ENCODE measurements at places on chromosomes 2 and 18.
A peak's percentile ranks its signal among the peaks of the same experiment; 100 is the strongest.

DNA sequence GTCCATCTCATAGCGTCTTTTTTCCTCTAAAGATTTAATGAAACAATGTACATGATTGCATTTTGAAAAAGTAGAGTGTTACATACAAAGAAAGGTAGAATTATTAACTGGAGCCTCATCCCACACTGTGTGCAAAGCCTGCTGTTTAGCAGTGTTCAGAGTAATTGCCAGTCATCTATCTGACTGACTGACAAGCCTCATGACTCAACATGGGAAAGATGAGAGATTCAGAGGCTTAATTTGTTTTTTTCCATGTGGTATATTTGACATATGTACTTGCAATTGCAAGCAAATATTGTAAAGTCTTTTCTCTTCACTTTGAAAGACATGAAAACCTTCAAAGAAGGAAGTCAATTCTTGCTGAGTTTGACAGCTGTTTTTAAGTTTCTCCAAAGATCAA is 14.7 kb downstream of the PCARE start:
- DNase-seq: no peak

- no peak for DNase-seq
Observed at GRCh38 chr2:171147081-171147480, 13.6 kb downstream of the TLK1 start.

GRCh38 chr18:64405161-64405560 is 256.3 kb upstream of the LINC00305 start:
- no peak for DNase-seq

GRCh38 chr2:14975381-14975780 is 342.9 kb downstream of the LRATD1 start:
- DNase-seq: no peak

DNA sequence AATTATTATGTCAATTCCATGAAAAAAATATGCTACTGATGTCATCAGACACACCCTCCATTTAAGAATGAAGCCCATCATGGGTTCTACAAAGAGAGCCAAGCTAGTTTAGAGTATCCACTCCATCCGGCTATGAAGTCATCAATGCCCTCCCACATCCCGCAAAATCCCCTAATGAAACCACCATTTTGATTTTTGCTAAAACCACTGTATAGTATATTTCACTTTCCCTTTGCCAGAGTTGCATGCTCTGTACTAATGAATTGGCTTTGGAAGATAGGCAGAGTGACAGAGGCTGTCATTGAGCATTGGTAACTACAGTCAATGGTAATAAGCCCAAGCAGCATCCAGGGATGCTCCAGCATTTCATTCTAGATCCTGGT is 118.6 kb downstream of the ANKRD44 start:
- DNase-seq: no peak

GRCh38 chr2:196702641-196703040 is 63.1 kb downstream of the CCDC150 start:
- DNase-seq: no peak

GRCh38 chr2:86697551-86698104 is 22.5 kb upstream of the RMND5A start:
- DNase-seq: no peak

DNA sequence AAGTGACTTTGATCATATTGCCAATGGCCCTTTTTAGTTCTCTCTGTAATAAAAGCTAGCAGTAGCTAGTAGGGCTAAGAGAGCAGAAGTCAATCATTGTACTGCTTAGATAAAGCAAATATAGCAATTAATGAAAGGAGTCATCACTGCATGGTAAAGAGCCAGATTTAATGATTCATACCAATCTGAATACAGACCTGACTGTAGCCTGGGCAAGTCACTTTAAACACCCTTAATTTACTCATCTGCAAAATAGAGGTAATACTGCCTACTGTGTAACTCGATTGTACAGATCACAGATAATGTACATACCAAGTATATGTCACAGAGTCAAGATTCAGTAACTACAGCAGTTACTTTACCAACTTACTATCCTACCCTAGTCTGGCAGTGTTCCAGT is 63.6 kb downstream of the ASXL2 start:
- DNase-seq: no peak

DNA sequence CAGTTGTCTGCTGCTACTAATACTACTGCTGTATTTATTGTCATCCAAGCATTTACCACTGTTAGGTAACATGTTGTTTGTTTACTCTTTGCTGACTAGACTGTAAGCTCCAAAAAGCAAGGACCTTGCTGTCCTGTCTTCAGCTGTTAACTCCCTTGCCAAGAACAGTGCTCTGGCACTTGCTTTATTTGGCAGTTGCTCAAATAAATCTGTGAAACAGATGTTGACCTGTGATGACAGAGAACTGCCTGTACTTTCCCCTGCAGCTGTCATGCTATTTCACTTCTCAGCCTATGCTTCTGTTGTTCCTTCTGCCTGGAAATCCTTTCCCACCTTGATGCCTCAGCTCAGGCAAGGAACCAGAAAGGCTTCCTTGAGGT is 181.2 kb downstream of the ATAD2B start:
- DNase-seq: peak; percentile 95

DNA sequence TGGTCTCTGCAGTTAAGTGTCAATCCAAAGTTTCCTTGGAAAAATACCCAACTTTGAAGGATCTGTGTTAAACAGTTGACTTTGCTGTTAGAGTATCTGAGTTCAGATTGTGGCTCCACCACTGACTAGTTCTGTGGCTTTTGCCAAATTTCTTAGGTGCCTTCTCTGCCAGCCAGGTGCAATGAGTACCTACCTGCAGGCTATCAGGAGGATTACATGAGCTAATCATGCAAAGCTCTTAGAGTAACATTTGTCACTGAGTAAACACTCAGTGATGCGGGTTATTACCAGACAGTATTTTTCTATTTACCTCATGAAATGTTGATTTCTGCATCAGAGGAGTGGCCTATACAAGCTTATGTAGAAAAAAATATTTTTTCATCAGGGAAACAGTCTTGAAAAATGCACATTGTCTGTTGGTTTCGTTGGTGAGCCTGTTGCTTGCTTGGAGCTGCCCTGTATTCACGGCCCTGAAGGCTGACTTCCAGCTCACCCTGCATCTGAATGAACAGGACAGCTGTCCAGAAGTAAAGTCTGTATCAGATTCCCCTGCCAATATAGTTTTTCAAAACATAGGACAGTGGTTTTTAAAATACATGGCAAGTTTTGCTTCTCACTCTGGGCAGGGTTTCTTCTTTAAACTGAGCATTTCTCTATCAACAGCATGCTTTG is 235.1 kb downstream of the CDCA7 start:
- DNase-seq: no peak

- DNase-seq: no peak
Observed at GRCh38 chr2:200913654-200914053, 24.5 kb downstream of the NIF3L1 start.

- DNase-seq: peak; percentile 1
Observed at GRCh38 chr2:79910643-79911042, 393.9 kb downstream of the LRRTM1 start.

GRCh38 chr2:27584597-27584996 is 1.8 kb downstream of the ZNF512 start:
- no peak for DNase-seq

DNA sequence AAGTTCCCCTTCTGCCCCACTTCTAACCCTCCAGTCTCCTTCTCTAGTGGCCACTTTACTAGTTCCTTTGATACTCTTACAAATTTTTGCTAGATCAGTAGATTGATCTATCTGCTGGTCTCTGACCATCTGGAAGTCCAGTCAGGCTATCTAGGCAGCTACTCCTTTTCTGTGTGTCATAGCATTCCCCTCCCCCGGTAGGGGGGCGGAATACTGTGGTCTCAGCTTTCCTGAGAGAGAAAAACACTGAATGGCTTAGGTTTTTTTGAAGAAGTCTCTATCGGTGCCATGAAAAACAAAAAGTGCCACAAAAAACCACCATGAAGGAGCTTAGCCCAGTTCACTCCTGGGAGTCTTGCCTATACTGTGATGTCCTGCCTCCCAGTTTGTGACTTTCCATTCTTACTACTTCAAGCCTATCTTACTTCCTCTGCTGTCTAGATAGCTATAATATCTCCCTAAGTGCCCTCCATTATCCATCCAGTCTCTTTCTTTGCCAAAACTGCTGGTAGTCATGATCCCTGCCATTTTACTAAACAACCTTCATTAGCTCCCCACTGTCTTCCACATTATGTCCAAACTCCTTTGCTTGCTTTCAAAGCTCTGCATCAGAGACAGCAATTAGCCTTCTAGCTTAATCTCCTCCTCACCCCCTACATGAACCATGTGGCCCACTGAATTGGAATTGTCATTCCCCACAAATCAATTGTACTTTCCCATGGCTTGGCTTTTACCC is 29.9 kb downstream of the TPGS2 start:
- DNase-seq: no peak

GRCh38 chr2:3204031-3204821 is 173.4 kb downstream of the EIPR1 start:
- DNase-seq: peak; percentile 34

DNA sequence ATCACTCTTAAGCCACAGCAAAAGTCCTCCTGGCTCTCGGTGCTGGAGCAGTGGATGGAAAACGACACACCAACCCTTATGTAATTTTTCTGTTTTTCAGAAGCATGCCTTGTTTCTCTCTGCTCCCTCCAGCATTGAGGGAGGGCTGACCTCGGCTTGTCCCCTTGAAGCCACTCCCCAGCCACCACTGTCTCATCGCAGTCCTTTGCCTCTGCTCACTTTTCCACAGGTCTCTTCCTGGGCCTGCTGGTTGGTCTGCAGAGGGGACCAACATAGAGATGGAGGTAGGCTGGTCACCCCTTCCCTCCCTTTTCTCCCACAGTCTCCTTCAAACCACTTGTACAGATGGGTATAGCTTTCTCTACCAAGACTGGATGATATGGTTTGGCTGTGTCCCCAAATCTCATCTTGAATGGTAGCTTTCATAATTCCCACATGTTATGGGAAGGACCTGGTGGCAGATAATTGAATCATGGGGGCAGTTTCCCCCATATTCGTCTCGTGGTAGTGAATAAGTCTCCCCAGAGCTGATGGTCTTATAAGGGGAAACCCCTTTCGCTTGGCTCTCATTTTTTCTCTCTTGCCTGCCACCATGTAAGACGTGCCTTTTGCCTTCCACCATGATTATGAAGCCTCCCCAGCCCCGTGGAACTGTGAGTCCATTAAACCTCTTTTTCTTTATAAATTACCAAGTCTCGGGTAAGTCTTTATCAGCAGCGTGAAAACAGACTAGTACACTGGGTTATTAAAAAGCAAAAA is 14.3 kb upstream of the RIOK3 start:
- DNase-seq: no peak

DNA sequence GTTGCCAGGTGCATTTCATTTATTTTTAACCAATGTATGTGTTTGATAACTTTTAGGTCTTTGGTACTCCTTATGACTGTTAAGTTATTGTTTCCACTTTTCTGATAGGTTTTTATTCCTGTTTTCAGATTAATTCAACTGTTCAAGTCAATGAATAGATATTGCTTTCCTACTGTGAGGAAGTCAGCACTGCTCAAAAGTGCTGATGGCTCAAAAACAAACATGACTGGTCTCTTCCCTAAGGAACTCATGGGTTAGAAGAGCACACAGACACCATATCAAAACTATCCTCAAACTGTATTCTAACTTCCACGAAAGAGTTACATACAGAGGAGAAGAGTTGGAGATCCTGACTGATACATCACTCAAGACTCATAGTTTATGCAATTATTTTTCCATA is 39.9 kb upstream of the REG3G start:
- DNase-seq: no peak

GRCh38 chr2:52572469-52572894 is 1195.1 kb upstream of the CHAC2 start:
- DNase-seq: no peak

GRCh38 chr2:240832921-240833494 is 13.0 kb upstream of the KIF1A start:
- DNase-seq: no peak

- DNase-seq: peak; percentile 6
Observed at GRCh38 chr2:171837736-171838135, 56.3 kb downstream of the SLC25A12 start.

- DNase-seq: no peak
Observed at GRCh38 chr18:37489011-37489410, 76.6 kb downstream of the CELF4 start.

GRCh38 chr2:193537531-193537930 is 1342.8 kb upstream of the TMEFF2 start:
- DNase-seq: no peak

DNA sequence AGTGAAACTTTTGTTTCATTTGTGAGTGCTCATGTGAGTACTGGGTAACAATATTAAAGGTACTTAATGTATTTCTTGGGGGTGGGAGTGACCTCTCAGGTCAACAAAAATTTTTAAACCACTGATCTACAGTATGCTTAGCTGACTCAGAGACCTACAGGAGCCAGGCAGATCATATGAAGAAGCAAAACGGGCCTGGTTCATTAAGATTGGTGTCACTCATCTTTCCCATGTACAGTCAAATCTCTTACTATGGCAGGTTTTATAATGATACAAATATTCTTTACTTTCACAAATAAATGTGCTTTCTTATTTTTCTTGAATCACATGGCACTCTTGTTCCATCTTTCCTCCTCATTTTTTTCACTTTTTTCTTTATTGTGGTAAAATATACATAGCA is 7.7 kb upstream of the TMSB10 start:
- no peak for DNase-seq

DNA sequence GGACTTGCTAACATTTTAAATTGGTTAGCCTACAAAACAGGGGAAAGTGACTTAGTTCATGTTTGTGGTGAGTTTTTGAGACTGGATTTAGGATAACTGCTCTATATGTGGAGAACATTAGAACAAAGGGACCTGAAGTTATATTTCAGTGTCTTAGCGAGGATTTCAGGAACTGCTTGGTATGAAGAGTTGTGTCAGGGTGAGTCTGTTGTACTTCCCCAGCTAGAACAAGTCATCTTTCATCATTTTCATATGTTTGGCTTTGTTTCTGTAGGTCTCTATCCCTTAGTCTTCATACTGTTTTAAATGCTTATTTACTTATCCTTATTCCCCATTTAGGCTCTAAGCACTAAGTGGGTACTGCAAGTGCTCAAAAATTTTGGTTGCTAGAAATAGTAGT is 41.9 kb downstream of the KCMF1 start:
- DNase-seq: no peak

- no peak for DNase-seq
Observed at GRCh38 chr2:161975062-161975812, 98.8 kb downstream of the DPP4 start.

All from myocyte (in vitro differentiated cells).